ENCODE measurements at places on chromosomes 5 and 9. TPM values are rescaled to one million over a fixed set of nuclear protein-coding genes. Genes with fewer than 3 reads are reported as not detected.

The TRIM7 gene
- total RNA-seq, result 6.7 TPM

The RAD1 gene
- 33.4 TPM for total RNA-seq

The C9orf50 gene
- total RNA-seq, result not detected

The C5orf58 gene
- not detected for total RNA-seq

DNA sequence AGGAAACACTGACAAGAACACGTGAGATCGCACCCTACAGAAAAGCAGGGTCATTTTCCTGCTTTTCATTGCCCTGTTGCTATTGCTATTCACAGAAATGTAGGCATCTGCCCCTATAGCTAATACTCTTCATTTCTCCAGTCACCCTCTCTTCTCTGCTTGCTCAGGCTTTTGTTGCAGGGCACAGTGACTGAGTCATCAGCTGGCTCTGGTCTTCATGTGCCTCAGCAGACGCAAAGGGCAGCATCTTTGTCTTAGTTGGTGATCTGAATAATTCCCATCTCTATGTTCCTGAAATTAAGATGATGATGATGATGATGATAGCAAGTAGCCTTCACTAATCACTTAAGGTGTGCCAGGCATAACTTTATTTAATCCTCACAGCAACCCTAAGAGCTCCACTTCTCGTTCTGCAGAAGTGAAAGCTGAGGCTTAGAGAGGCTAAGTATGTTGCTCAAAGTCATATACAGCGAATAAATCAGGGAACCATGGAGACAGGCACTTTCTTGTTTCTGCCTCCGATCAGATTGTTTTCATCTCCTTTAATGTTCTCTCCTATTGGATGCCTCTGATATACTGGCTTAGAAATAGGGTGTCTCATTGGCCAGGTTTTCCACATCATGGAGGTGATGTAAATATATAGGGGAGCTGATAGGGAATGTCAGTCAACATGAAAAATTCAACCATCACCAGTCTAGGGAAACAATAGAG, 133.0 kb upstream of the STK32A start:
- DNase-seq, result peak; percentile 51

DNA sequence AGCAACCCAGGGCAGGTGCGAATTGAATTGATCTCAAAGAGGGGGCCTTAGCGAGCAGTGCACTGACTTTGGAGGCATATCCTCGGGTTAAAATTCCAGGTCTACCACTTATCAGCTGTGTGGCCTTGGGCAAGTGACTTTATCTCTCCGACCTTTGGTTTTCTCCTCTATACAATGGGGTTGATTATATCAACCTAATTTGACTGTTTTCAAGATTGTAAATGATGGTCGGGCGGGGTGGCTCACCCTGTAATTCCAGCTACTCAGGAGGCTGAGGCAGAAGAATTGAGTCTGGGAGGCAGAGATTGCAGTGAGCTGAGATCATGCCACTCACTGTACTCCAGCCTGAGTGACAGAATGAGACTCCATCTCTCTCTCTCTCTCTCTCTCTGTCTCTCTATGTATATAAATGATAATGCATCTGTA, 18.7 kb downstream of the SPRY4 start:
- DNase-seq, result no peak

DNA sequence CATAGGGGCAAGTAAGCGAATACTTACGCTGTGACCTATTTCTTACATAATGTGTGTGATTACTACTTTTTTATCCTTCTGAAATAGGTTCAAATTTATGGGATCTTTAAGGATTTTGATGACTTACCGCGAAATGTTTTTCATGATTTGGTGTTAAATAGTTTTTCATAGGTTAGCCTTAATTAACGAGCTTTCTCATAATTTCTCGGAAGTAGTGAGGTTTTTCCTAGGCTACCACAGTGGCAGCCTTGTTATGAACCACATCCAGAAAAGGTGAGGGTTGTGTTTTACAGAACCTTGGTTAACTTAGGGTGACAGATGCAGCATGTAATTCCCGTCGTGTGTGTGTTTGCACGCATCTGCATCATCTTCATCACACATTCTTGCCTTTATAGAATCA, 1.3 kb downstream of the SH3GL2 start:
- DNase-seq, result no peak

DNA sequence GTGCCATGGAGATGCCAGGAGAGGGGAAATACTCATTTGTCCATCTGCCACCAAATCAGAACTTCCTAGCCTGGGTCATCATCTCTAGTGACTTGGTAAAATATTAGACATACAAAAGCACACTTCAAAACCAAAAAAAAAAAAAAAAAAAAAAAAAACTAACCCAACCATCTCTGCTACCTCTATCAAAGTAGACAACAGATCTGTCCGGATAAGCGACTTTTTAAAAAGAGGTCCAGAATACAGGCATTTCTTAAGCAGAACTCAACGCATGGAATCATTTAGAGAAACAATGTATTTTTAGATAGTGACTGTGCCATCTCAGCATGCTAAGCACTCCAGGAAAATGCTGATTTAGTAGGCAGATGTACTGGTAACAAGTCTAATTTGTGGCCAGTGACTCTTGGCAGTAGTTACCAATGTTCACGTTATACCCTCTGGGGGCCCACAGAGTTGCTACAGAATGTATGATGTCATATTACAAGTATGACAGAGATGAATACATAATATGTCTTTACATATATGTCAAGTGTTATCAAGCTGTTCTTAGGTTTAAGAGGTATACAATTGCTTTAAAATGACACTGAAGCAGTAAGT, 107.8 kb downstream of the SMIM23 start:
- peak; percentile 11 for DNase-seq

DNA sequence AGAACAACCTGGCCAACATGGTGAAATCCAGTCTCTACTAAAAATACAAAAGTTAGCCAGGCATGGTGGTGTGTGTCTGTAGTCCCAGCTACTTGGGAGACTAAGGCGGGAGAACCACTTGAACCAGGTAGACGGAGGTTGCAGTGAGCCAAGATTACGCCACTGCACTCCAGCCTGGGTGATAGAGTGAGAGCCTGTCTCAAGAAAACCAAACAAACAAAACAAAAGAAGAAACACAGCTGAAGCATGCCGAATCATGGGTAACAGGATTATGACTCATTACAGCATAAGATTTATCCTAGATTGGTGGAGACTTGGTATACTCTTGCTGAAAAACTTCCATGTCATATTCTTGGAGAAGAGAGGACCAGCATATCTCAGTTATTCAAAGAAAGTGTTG, 236.7 kb upstream of the CCNH start:
- no peak for DNase-seq

DNA sequence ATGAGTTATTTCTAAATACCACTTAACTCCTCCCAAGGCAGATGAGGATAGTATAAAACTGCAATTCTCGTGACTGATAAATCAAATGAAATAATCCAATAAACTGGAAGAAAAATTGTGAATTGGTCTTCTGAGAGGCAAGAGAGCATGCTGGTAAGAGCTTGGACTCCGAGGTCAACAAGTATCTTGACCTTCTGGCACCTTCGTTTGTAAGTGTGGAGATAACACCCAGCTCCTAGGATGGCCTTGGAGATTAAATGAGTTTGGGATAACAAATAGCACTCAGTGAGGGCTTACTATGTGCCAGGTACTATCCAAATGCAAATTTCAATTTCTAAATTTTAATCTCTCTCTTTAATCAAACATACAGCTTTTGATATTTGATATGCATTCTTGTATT, 866.3 kb upstream of the WWC1 start:
- DNase-seq, result no peak

DNA sequence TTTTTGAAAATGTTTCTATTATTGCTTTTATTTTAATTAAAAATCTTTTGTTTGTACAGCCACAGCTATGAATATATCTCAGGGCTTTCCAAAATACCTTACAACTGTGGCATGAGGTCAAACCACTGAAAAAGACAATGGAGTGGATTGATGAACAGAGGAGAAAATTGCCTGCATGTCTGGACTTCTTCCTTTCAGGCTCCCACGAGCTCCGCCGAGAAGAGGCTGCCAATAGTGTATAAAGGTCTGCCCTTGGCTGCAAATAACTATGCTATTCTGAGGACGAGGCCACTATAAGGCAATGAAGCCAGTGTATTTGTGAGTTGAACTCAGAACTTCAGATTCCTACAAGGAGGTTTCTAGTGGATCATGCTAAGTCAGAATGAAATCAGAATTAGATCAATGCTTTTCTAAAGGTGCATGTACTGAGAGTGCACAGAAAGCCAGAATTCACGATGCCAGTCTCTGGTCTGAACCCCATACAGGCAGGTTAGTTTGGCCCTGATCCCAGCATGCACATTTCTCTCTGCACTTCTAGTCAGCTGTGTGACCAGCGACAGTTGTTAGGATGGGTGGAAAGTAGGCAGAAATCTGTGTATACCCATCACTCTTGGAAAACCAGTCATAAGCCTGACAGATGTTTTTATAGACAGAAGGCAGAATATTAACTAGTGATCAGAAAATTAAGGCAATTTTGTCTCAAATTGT, 42.7 kb upstream of the PLPP1 start:
- DNase-seq, result peak; percentile 61

DNA sequence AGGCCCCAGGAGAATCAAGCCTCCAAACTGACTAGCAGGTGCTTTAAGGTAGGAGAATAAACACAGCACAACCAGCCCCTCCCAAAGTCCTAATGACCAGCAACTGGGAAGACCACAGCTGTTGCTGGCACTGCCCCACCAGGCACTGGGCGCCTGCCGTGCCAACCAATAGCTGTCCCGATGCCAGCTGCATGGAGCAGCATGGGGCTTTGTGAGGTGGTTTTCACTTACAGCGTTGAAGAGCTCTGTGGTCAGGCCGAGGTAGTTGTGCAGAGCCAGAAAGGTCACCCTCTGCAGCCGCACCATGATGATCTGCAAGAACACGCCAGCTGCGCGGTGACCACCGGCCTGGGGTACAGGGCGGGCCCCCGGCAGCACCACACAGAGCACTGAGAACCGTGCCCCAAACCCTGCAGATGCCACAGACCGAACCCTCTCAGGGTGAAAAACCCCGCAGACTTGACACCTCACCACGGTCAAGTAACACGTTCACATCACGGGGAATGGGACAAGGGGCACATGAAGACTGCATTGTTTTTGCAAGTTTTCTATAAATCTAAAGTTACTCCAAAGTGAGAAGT, 28.7 kb downstream of the PNPLA7 start:
- no peak for DNase-seq

GRCh38 chr9:98225015-98225442, 30.4 kb downstream of the TBC1D2 start:
- no peak for DNase-seq

GRCh38 chr9:89319015-89319905, 960 bp downstream of the SECISBP2 start:
- peak; percentile 9 for DNase-seq

GRCh38 chr5:90783460-90784333, 225.1 kb downstream of the ADGRV1 start:
- DNase-seq, result peak; percentile 64

GRCh38 chr5:60248901-60249300, 355.4 kb upstream of the PDE4D start:
- no peak for DNase-seq

- DNase-seq, result no peak
These were observed 47.8 kb upstream of the HTR4 start for GRCh38 chr5:148702019-148702596.

DNA sequence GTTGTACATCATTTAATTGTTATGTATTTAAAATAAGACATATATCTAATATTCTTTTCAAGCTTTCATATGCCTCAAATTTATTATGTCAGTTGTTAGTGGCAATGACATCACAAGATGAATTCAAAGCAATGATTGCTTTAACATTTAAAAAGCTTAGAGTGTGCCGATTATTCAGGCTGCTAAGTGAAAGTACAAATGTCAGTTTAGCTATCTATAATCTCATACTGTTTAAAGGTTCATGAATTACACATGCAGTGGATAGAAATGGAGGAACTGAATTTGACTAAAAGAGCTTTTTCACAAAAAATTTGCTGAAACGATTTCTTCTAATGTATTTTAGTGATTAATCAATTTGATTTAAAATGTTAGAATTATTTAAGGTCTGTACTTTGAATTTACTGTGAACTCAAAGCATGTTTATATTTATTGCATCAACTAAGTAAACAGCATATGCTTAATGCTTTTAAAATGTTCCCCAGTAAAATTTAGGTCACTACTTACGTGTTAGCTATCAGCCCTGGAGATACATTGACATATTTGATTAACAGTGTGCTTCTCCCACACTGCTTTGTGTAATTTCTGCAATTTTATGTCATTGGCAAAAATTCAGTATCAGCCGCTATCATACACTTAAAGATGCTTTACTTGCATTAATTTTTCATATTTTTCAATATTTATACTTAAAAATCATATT, 334.9 kb downstream of the PARP8 start:
- no peak for DNase-seq

DNA sequence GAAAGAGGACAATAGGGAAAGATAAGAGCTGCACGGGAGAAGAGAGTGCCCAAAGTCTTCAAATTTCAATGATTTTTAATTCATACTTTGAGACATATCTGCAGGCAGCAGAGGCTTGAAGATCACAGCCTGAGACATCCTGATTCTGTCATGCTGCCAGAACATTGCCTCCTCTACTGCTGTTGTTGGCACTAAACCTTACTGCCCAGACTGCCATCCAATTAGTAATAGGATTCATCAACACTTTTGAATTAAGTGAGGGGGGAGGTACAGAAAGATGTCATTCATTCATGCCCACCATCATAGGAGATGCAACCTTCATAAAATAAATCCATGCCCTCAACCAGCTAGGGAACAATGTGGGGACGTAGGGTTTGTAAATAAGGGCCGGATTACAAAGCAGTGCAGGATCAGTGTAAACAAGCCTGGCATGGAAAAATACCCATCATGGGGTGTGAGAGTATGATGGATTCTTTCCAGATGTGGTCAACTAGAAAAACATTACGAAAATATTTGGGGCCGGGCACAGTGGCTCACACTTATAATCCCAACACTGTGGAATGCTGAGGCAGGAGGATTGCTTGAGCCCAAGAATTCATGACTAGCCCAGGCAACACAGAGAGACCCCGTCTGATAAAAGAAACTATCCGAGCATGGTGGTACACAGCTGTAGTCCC, 122.1 kb upstream of the DAPK1 start:
- peak; percentile 80 for DNase-seq

- DNase-seq, result peak; percentile 54
These were observed 89.7 kb upstream of the SAP30L start for GRCh38 chr5:154356020-154356655.

DNA sequence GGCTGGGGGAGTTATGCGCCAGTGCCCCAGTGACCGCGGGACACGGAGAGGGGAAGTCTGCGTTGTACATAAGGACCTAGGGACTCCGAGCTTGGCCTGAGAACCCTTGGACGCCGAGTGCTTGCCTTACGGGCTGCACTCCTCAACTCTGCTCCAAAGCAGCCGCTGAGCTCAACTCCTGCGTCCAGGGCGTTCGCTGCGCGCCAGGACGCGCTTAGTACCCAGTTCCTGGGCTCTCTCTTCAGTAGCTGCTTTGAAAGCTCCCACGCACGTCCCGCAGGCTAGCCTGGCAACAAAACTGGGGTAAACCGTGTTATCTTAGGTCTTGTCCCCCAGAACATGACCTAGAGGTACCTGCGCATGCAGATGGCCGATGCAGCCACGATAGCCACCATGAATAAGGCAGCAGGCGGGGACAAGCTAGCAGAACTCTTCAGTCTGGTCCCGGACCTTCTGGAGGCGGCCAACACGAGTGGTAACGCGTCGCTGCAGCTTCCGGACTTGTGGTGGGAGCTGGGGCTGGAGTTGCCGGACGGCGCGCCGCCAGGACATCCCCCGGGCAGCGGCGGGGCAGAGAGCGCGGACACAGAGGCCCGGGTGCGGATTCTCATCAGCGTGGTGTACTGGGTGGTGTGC, at the start of gene RXFP3:
TSS of gene RXFP3 (plus strand) at position 6 of the 636 bp plus-strand sequence. CDS start at position 361, 355 bp downstream.
- DNase-seq, result peak; percentile 20

GRCh38 chr5:30398423-30398822, 795.1 kb upstream of the CDH6 start:
- DNase-seq, result no peak

- no peak for DNase-seq
These were observed 35.5 kb downstream of the CAMK4 start for GRCh38 chr5:111259636-111260035.

All from Daoy (cell line).